ENCODE measurements at places on chromosomes 16 and 17. TPM values are rescaled to one million over a fixed set of nuclear protein-coding genes. Genes with fewer than 3 reads are reported as not detected.
A peak's percentile ranks its signal among the peaks of the same experiment; 100 is the strongest.

NUDT21 gene
- total RNA-seq: 45.1 TPM

TBC1D26 gene
- total RNA-seq: not detected

NAGLU gene
- total RNA-seq: 10.4 TPM

CSF3 gene
- 0.30 TPM for total RNA-seq

TVP23A gene
- 0.07 TPM for total RNA-seq

OR1D5 gene
- not detected for total RNA-seq

KRTAP2-1 gene
- total RNA-seq: not detected

MYL4 gene
- 2.9 TPM for total RNA-seq

GRCh38 chr17:82287868-82288801 is 14.6 kb upstream of the CSNK1D start:
- peak; percentile 84 for DNase-seq
- no peaks in the 10 kb centered on the region for H3K27me3 ChIP-seq
- no peaks in the 10 kb centered on the region for H3K36me3 ChIP-seq
- no peak overlapping the region for H3K4me3 ChIP-seq

DNA sequence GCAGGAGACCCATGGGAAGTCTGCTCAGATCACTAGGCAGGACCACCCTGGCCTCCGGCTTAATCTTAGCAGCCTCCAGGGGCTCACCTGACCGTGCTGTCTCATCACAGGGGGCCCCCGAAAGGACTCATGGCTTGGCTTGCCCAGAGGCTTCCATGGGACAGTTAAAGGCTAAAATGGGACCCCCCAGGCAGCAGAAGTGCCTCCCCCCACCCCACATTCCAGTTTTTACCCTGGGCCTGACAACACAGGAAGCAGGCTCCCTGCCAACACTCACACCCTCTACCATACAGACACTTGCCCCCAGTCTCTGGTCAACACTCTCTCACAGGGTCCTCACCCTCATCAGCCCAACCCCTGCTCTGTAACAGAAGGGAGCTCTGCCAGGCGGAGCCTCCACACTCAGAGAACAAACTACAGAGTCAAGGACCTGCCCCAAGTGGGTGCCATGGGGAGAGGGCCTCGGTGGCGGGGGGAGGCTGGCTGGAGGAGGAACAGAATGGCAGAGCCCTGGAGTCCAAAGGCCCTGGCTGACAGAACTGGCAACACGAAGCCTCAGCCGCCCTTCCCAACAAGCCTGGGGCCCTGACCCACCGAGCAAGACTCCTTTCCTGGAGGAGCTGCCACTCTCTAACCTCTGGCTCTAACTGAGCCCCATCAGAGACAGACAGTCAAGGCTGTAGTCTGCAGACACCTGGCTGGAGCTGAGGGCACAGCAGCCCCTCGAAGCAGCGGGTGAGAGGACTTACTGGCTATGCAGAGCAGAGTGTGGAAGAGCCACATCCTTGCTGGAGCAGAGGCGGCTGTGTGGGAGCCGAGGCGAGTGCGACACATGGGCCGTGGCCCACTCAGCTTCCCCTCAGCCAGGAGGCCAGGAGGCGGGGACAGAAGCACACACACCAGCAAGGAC is at the start of gene ITGAE:
Gene ITGAE, minus strand, starts transcription at position 827 of the 910 bp plus-strand sequence. Its CDS starts 44 bp downstream, at position 783.
- H3K27me3 ChIP-seq: no peaks in the 10 kb centered on the region
- no peak for DNase-seq
- H3K4me3 ChIP-seq: no peak within 1 kb of the TSS
- H3K4me1 ChIP-seq: no peaks in the 10 kb centered on the region

DNA sequence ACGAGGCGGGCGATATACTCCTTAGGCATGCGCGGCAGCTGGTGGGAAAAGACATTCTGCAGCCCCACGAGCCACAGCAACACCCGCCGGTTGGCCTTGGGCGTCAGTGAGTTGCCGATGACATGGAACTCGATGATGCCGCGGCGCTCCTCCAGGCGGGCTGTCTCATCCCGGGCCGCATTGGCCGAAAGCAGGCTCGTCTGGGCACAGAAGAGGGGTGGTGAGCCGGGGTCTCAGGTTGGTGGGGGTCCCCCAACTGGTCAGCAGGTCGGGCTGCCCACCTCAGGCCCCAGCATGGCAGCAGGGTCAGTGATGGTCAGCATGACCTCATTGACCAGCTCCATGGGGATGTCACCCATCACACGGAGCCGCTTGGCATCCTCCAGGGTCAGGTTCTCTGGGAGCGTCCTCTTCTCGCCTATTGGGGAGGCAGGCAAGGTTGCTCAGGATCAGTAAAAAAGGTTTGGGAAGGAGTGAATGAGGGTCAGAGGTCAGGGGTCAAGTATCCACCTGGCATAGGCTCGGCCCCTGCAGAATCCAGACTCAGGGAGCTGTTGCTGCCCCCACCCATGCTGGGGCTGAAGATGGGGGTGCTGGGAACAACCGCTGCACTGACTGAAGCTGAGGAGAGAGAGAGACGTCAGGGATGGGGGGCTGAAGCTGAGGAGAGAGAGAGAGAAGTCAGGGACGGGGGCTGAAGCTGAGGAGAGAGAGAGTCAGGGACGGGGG is 3.6 kb downstream of the KAT2A start:
- no peak for DNase-seq
- H3K4me3 ChIP-seq: no peak overlapping the region
- no peaks in the 10 kb centered on the region for H3K36me3 ChIP-seq

GRCh38 chr16:58422809-58423208 is 30.5 kb downstream of the GINS3 start:
- H3K36me3 ChIP-seq: no peaks in the 10 kb centered on the region
- DNase-seq: no peak
- no peaks in the 10 kb centered on the region for H3K4me1 ChIP-seq

GRCh38 chr17:74250324-74250995 is 23.6 kb upstream of the DNAI2 start:
- no peaks in the 10 kb centered on the region for H3K27me3 ChIP-seq
- DNase-seq: no peak
- no peaks in the 10 kb centered on the region for H3K4me1 ChIP-seq
- no peak overlapping the region for H3K27ac ChIP-seq
- H3K4me3 ChIP-seq: no peak overlapping the region

DNA sequence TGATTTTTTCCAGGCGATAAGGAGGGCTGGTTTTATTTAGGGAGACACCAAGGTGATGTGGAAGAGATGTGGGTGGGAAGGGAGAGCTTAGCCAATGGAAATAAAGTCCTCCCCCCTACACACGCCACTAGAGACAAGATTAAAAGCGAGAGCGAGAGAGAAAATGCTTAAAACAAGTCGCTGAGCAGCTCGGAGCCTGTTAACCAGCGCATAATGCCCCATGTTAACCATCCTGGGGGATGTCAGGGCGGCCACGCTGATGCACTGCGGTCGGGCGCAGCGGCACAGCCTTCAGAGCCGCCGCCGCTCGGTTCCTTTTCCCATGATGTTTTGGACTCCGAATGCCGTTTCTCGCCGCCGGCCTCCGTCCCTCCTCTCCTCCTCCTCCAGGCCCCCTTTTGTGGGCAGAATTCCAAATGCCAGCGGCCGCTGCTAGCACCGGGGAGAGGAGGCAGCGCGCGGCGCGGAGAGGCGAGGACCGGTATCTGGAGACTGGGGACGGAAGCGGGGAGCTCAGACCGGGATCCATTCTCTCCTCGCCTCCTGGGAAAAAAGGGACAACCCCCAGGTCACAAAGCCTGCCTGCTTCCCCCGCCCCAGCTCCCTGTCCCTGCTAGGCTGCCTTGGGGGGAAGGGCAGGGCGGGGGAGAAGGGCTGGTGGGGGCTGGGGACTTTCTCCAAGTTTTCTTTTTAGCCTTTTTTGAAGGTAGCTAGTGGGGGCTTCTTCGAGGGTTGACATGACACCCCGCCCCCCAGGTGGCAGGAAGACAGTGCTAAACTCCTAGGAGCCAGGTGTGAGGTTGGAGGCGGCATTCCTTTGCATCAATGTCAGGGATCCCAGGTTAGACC is 98.1 kb upstream of the CCL2 start:
- no peak overlapping the region for H3K4me3 ChIP-seq
- peaks cover 18% of the 10 kb centered on the region for H3K27me3 ChIP-seq
- no peaks in the 10 kb centered on the region for H3K36me3 ChIP-seq
- no peaks in the 10 kb centered on the region for H3K4me1 ChIP-seq
- no peak for DNase-seq

- H3K4me1 ChIP-seq: no peaks in the 10 kb centered on the region
- no peaks in the 10 kb centered on the region for H3K27me3 ChIP-seq
- DNase-seq: no peak
These were observed 94.6 kb upstream of the PSMD7 start for GRCh38 chr16:74202009-74202408.

DNA sequence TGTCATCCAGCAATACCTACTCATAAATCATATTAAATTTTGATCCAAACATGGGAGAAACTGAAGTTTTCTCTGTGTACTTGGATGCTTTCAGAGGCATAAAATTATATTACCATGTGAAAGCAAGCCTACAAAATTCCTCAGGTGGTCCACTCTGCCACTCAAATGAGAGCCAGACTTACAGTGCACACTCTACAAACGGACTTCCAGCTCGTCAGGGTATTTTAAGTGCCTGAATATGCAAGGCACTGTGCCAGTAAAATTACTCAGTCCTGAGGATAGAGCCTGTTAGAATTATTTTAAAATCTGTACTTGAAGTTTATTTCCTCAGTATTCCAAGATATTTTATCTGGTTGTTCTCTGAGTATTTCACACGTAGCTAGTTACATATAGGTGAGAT is 54.5 kb downstream of the TENT4B start:
- no peaks in the 10 kb centered on the region for H3K27me3 ChIP-seq
- no peak overlapping the region for H3K4me3 ChIP-seq
- no peaks in the 10 kb centered on the region for H3K36me3 ChIP-seq

DNA sequence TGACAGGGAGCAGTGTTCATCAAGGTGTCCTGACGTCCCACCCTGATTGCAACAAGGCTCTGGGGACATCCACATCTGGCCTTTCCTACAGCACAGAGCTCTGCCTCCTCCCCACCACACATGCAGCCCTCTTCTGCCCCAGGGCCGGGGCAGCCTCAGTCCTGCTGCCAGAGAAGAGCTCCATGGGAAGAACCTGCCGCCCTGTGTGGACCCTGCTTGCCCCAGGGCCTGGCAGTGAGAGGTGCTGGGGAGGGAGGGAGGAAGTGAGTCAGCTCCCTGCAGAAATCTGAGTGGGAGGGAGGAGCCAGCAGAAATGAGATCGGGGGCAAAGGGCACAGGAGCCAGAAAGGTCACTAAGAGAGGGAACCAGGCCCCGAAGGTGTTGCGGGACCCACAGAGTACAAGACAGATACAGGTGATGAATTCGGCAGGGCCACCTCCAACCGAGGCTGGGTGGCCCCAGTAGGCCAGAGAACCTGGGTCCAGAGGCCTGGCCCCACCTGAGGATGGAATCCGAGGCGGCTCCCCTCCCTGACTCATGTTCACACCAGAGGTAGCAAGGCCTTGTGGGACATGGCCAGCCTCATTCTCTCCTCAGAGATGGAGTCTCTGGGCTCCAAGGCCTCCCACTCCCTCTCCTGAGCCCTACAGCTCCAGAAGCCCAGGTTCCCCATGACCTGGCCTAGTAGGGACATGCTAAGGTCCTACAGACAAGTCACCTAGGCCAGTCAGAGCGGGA is 24.8 kb downstream of the MYO18A start:
- peak overlapping the region; percentile 68 for H3K27ac ChIP-seq
- no peaks in the 10 kb centered on the region for H3K36me3 ChIP-seq
- DNase-seq: no peak

- peaks cover 36% of the 10 kb centered on the region for H3K4me1 ChIP-seq
- no peak for DNase-seq
- H3K4me3 ChIP-seq: no peak overlapping the region
- H3K36me3 ChIP-seq: no peaks in the 10 kb centered on the region
These were observed 22.8 kb downstream of the FAM117A start for GRCh38 chr17:49741009-49741691.

- no peak overlapping the region for H3K4me3 ChIP-seq
- H3K36me3 ChIP-seq: no peaks in the 10 kb centered on the region
- H3K27me3 ChIP-seq: peaks cover 15% of the 10 kb centered on the region
- no peak for DNase-seq
- peaks cover 36% of the 10 kb centered on the region for H3K4me1 ChIP-seq
These were observed 52.8 kb downstream of the CBFA2T3 start for GRCh38 chr16:88923926-88924833.

- no peaks in the 10 kb centered on the region for H3K36me3 ChIP-seq
- H3K27ac ChIP-seq: no peak overlapping the region
- no peak overlapping the region for H3K4me3 ChIP-seq
These were observed 5.6 kb upstream of the MPHOSPH6 start for GRCh38 chr16:82175627-82176026.

DNA sequence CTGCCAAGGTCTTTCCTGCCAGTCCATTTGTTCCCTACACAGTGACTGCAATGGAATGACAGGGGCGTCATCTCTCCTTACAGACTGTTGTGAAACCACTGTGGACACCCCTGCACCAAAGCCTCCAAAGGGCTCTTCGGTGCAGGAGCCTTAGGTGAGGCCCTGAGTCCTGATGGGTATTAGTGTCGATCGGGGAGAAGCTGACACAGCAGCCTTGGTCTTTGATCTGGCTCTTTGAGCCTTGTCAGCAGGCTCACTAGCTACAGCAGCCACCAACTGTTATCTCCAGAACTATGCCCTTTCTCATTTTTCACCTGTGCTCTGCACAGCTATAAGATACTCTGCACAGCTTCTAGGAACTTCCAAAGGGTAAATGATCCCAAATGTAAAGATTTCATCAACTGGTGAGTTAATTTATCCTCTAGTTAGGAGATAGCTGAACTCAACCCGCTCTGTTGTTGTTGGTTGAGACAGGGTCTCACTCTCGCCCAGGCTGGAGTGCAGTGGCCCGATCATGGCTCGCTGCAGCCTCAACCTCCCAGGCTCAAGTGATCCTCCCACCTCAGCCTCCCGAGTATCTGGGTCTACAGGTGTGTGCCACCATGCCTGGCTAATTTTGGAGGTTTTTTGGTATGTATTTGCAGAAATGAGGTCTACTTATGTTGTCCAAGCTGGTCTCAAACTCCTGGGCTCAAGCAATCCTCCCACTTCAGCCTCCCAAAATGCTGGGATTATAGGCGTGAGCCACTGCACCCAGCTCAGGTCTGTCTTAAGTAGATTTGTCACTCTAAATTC is 19.7 kb downstream of the G6PC1 start:
- no peak for DNase-seq
- H3K27ac ChIP-seq: no peak overlapping the region
- H3K4me3 ChIP-seq: no peak overlapping the region
- H3K36me3 ChIP-seq: no peaks in the 10 kb centered on the region
- H3K27me3 ChIP-seq: no peaks in the 10 kb centered on the region
- peaks cover 5% of the 10 kb centered on the region for H3K4me1 ChIP-seq

DNA sequence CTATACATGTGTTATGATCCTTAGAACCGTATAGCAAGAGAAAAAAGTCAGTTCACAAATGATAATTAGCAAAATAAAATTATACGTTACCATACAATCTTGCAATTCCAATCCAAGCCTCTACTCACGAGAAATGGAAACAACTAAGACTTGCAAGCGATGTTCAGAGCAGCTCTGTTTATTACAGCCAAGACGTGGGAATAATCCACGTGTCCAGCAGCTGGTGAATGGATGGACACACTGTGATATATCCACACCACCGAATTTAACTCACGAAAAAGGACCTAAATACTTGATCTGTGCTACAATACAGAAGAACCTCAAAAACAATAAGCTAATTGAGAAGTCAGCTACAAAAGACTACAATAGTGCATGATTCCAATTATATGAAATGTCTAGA is 88.1 kb downstream of the ADCY9 start:
- H3K27me3 ChIP-seq: no peaks in the 10 kb centered on the region
- H3K27ac ChIP-seq: no peak overlapping the region

- H3K4me1 ChIP-seq: no peaks in the 10 kb centered on the region
- no peaks in the 10 kb centered on the region for H3K36me3 ChIP-seq
- H3K27me3 ChIP-seq: no peaks in the 10 kb centered on the region
- H3K4me3 ChIP-seq: no peak overlapping the region
These were observed 69.6 kb downstream of the RBFOX3 start for GRCh38 chr17:79541056-79541850.
